ENCODE measurements at places on chromosomes 12 and 14. TPM values are rescaled to one million over a fixed set of nuclear protein-coding genes. Genes with fewer than 3 reads are reported as not detected.

GZMH gene
- polyA plus RNA-seq = 1.2 TPM

CHGA gene
- 0.75 TPM for polyA plus RNA-seq

PDZRN4 gene
- 1.8 TPM for polyA plus RNA-seq

ENDOU gene
- 139 TPM for polyA plus RNA-seq

SERPINA3 gene
- 30.5 TPM for polyA plus RNA-seq

ACRBP gene
- 0.32 TPM for polyA plus RNA-seq

TWF1 gene
- polyA plus RNA-seq = 73.1 TPM

GRIP1 gene
- polyA plus RNA-seq = 1.5 TPM
